Caki2 (cell line): ENCODE measurements at places on chromosomes 6 and 20. TPM values are rescaled to one million over a fixed set of nuclear protein-coding genes. Genes with fewer than 3 reads are reported as not detected.
A peak's percentile ranks its signal among the peaks of the same experiment; 100 is the strongest.

DNA sequence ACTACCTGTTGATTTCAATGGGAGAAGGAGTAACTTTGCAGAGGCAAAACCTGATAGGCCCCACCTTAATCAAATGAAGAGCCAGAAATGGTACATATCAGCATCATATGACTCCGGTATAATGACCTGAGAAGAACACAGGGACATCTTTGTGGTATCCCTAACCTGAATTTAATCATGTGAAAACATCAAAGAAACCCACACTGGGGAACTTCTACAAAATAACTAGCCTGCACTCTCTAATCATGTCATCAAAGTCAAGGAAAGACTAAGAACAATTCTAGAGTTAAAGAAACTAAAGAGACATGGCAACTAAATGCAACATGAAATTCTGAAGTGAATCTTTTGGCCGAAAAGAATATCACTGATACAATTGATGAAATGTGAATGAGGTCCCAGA lies 34.9 kb downstream of the SLC17A4 start:
- DNase-seq = no peak

GRCh38 chr6:35146453-35146852 lies 5.3 kb upstream of the TCP11 start:
- no peak for DNase-seq

DNA sequence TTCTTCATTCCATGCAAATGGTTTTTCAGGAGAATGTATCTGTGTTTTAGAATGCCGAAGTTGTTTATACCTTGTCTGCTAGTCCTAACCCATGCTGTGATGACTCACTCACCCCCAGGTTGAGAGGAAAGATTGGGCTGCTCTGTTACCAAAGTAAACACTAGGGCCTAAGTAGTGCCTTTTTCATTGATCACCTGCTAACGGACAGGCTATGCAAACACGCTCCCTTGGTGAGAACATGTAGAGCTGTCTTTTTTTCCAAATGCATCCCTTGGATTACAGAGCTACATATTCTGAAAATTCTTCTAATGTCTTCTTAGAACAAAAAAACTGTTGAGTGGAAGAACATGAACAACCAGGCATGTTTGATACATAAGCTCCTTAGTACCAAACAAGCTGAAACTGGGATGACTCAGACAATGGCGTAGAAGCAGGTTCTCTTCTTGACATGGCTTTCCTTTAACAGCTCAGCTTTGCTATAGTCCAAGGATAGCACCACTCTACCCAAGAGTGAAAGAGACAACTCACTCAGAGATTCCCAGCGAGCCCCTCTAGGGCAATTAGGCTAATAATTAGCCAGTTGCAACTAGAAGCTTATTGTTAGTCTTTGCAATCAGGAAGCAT lies 20.5 kb downstream of the PERP start:
- peak; percentile 88 for DNase-seq

GRCh38 chr6:19757036-19757435 lies 80.1 kb upstream of the ID4 start:
- no peak for DNase-seq

DNA sequence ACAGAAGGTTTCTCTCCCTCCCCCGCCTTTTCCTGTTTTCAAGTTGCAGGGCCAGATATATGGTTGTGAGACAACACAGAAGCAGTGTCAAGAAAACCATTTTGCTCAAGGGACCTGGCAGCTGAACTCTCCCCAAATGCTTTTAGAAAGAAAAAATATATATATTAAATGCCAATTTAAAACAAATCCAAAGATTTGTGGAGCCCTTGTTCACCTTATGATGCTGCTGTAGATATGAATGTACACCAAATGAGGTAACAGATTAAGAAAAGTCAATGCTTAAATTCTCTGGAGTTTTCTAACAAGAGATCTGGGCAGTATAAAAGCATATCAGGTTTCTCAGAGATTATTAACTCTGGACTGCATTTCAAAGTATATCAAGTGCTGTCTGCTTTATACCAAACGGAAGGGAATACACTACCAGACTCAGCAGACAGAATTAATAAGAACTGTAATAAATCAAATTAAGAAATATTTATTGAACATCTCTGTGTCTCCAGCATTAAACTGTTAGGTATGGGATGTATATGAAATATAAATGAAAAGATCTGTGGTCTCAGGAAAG lies 357.5 kb downstream of the HDGFL1 start:
- no peak for DNase-seq

OLIG3 gene
- not detected in 2 replicates for total RNA-seq

GGTLC1 gene
- not detected in 2 replicates for total RNA-seq
